NCI-H2029 treated with DMSO at 0.1 percent for 48 hours (cell line): ENCODE measurements at places on chromosomes 16 and 17.

- no peak for DNase-seq
Measured at GRCh38 chr16:86126891-86127290, 227.9 kb downstream of the IRF8 start.

GRCh38 chr17:40949418-40949817 lies 12.0 kb upstream of the KRT23 start:
- DNase-seq: no peak

GRCh38 chr16:181565-182021 lies 1.3 kb downstream of the HBQ1 start:
- no peak for DNase-seq

GRCh38 chr17:20141198-20141972 lies 132.2 kb downstream of the SPECC1 start:
- DNase-seq: no peak

DNA sequence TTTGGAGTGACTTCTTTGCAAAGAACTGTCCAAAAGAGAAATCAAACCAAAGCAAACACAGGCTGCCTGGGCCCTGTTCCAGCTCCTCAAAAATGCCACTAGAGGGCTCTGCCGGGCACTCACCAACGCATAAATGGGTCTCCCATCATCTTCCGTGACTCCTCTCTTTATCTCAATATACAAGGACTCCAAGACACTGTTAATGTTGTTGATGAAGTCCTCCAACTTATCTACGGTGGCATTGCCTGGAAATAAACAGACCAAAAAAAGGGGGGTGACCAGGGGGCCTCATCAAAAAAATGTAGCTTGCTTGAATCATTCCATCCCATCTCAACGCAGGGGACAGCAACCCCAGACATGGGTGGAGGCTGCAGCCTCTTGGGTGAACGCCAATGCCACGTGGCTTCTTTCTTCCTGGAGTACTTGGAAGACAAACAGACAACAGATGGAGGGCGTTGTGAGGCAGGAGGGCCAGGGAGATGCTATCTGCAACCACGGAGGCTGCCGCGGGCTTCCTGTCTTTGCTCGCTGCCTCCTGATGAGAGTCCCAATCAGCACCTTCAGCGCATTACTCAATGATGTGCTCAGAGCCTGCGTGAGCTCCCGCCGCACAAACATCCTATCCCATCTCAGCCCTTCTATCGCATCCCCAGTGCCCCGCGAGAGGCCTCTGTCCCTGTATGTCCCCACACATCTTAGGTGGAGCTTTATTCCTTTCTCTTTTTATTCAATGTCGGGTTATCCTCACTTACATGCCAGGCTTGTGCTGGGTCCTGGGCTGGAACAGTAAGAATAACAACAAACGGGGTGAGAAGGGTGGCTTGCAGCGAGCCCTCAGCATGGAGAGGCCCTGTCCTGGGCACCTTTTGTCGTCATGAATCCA lies 32.0 kb downstream of the KDM8 start:
- DNase-seq: peak; percentile 93

DNA sequence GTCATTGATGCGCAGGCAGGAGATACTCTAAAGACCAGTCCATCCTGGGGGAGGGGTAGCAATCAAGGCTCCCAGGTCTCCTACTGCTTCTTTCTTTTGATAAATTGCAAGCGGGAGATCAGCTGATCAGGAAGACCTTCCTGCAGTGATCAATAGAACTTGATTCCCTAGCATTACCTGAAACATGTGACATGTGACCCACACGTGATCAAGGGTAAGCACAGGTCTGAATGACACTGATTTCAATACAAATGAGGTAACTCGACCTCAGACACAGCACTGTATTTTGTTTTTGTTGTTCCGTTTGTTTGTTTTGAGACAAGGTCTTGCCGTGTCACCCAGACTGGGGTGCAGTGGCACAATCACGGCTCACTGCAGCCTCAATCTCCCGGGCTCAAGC lies 39.6 kb upstream of the MLYCD start:
- no peak for DNase-seq

DNA sequence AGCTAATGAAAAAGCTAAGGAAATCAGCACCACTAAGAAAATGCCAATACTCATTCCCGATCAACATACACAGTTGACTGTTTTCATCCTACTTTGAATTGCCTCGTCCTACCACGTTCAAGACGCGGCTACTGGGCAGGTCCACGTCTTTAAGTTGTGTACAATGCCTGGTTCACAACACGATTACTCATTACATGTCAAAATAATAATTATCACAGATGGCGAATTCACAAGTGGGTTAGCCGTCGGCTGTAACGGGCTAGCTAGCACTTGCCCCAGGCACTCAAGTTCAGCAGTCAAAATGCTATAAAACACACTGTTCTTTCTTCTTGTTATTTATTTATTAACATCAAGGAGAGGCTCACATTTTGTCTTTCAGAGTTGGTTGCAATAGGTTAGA lies 124.2 kb downstream of the ZFHX3 start:
- DNase-seq: no peak

- DNase-seq: no peak
Measured at GRCh38 chr16:88939972-88940861, 36.8 kb downstream of the CBFA2T3 start.

- no peak for DNase-seq
Measured at GRCh38 chr17:45036691-45037090, 14.7 kb downstream of the DCAKD start.

DNA sequence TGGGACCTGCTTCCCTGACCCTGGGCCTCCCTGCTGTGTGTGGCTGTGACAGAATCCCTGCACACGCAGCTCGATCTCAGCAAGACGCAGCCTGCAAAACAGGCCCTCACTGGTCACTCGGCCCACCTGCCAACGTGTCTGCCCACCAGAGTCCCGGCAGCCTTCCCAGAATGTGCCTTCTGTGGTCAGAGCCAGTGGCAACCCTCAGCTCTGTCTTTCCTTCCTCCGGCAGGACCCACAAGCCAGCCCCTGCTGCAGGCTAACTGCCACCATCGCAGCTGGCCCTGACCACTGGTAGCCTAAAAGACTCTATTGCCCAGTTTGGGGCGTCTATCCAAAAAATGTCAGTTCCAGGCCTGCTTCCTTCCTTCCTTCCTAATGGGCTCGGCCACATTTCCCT lies 83.2 kb downstream of the LITAF start:
- no peak for DNase-seq

GRCh38 chr17:57879437-57880085 lies 29.7 kb upstream of the MRPS23 start:
- DNase-seq: no peak

GRCh38 chr16:13919330-13919682 lies 648 bp upstream of the ERCC4 start:
- peak; percentile 49 for DNase-seq

GRCh38 chr17:51088287-51088686 lies 32.4 kb downstream of the SPAG9 start:
- DNase-seq: no peak

- no peak for DNase-seq
Measured at GRCh38 chr16:89607453-89607852, 6.0 kb upstream of the DPEP1 start.

GRCh38 chr16:86597880-86598606 lies 19.7 kb downstream of the FOXL1 start:
- no peak for DNase-seq

DNA sequence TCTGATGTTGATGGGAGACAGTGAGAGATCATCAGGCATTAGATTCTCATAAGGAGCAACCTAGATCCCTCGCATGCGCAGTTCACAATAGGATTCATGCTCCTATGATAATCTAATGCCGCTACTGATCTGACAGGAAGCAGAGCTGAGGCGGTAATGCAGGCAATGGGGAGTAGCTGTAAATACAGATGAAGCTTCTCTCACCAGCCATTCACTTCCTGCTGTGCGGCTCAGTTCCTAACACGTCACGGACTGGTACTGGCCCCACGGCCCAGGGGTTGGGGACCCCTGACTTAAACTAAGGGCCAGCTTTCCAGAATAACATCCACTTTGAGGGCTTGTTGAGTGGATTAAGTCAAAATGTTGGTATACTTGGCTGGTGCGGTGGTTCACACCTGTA lies 2.6 kb upstream of the TMEM219 start:
- DNase-seq: no peak

GRCh38 chr16:46920402-46921068 lies 36.4 kb downstream of the GPT2 start:
- no peak for DNase-seq
